ENCODE measurements at places on chromosomes 6 and 20. TPM values are rescaled to one million over a fixed set of nuclear protein-coding genes. Genes with fewer than 3 reads are reported as not detected.

- DNase-seq, result no peak
Observed at GRCh38 chr20:48186447-48186846, 401.2 kb upstream of the SULF2 start.

GRCh38 chr6:144327081-144327480 lies 41.9 kb downstream of the UTRN start:
- no peak for DNase-seq

DNA sequence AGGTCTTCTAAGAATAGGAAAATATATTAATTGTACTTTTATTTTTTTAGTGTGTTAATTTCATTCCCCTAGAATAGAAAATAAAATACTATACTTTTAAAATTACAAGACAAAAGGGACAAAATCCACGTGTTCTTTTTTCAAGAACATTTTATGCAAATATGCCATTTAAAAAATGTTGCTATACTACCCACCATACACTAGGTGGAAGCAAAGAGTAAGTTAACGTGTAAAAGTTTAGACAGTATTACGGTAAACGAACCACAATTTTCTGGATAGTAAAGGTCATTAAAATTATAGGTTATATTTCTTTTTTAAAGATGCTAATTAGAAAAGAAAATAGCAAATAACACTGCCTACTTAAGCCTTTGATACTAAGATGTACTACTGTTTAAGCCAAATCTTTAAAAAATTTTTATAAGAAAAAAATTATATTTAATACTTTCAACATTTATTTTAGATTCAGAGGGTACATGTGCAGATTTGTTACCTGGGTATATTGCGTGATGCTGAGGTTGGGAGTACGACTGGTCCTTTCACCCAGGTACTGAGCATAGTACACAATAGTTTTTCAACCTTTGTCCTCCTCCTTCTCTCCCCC lies 287.6 kb downstream of the PHF3 start:
- DNase-seq, result no peak

DNA sequence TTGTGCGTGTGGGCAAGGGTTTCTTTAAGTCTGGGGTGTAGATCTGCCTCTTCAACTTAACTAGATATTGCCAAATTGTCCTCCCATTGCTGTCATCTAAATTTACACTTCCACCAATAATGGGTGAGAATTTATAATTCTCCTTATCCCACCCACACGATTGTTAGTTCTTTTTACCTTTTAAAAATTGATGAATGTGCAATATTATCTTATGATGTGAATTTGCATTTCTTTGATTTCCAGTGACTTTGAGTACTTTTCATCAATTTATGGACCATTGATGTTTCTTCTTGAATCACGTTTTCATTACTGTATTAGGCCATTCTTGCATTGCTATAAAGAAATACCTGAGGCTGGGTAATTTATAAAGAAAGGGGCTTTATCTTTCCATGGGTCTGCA lies 17.2 kb upstream of the TPD52L1 start:
- DNase-seq, result no peak

GRCh38 chr20:1800180-1800579 lies 95.0 kb upstream of the SIRPA start:
- DNase-seq, result no peak

DNA sequence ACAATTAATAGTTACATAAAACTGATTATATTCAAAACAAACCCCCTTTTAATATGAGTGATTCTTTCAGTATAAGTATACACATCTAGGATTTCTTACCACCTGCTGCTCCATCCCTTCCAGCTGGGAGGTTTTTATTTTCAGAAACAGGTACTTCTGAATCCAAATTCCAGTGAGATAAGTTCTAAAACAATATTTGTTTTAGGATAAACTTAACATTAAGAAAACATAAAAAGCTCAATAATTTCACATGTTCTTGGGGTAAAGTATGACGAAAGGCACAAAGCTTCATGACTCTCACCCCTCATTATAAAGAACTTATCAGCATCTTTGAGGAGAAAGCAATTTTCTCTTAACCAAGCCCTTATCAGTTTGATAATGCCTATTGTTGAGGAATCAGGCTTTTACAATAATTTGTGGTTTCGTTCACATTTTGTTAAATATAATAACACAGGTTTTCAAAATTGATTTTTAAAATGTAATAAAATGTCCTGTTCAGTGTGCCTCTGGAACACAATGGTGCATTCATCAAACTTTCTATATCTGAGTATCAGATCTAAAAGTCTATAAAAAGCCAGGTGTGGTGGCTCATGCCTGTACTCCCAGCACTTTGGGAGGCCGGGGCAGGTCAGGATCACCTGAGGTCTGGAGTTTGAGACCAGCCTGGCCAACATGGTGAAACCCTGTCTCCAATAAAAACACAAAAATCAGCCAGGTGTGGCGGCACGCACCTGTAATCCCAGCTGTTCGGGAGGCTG lies 4.3 kb downstream of the FAM217A start:
- DNase-seq, result no peak

DNA sequence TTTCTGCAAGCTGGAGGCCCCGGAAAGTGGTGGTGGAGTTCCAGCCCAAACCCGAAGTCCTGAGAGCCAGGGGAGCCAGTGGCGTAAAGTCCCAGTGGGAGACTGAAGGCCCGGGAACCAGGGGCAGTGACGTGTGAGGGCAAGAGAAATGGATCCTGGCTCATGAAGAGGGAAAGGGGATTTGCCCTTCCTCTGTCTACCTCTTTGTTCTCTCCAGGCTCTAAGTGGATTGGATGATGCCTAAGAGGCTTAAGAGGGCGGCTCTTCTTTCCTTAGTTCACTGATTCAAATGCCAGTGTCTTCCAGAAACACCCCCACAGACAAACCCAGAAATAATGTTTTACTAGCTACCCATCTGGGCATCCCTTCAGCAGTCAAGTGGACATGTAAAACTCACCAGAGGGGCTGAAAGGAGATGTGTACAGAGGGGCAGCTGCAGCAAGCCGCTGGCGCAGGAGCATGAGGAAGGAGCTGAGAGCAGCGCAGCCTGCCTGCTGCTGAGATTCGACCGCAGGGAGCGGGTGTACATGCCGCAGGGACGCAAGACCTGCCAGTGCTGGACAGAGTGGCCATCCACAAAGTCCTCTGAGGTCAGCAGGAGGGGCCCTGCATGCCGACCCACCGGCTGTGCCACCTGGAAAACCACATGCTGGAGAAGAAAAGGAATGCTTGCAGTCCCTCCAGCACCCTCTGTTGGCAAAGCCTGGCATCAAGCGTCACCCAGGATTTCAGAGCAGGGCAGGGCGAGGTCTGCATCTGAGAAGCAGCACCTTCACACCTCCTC lies 29.5 kb downstream of the CDYL start:
- DNase-seq, result peak; percentile 11

GRCh38 chr20:16115911-16116552 lies 457.2 kb downstream of the KIF16B start:
- no peak for DNase-seq

DNA sequence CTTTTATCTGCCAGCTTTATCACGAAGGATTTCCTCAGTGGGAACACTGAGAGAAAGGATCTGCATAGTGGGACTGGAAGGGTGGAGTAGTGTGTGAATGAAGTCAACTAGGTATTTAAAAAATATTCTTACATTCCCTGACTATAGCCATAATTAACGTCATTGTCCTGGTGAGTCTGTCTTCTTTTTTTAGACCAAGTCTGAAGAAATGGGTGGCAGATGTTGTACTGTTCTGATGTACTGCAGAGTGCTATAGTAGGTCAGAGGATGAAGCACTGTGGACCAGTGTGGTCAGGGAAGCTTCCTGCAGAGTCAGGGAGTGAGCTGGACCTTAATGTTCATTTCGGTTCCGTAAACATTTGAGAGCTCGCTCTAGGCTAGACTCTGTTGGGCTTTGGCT lies 11.9 kb downstream of the TULP4 start:
- no peak for DNase-seq

Gene CRISP3
- total RNA-seq, result not detected

Gene CST5
- not detected for total RNA-seq

Gene SEMG1
- not detected for total RNA-seq

GRCh38 chr6:1702580-1703051 lies 92.9 kb downstream of the FOXC1 start:
- no peak for DNase-seq

Gene BICRAL
- 10.2 TPM for total RNA-seq

GRCh38 chr6:124517339-124517738 lies 444.9 kb upstream of the RNF217 start:
- no peak for DNase-seq

- no peak for DNase-seq
Observed at GRCh38 chr6:4291453-4292403, 156.4 kb upstream of the ECI2 start.

GRCh38 chr6:131950767-131951575 lies at the start of gene CCN2:
TSS of gene CCN2 (minus strand) at chr6:131951372. CDS start at chr6:131951172, 200 bp downstream.
- peak; percentile 40 for DNase-seq

DNA sequence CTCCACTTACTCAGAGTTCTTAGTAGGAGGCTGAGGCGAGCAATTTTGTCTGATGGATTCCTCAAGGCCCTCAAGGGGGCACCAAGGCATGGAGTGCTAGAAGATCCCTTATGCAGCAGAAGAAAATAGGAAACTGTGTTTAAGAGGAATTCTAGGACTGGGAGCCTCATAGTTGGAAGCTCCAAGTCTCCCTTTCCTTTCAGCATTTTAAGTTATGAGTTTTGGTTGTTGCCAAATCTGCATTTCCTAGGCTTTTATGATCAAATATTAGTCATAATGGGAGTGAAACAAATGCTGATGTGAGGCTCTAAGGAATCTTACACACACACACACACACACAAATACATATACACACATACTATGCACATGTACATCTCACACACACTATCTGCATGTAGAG lies 714.0 kb downstream of the UTRN start:
- DNase-seq, result no peak

DNA sequence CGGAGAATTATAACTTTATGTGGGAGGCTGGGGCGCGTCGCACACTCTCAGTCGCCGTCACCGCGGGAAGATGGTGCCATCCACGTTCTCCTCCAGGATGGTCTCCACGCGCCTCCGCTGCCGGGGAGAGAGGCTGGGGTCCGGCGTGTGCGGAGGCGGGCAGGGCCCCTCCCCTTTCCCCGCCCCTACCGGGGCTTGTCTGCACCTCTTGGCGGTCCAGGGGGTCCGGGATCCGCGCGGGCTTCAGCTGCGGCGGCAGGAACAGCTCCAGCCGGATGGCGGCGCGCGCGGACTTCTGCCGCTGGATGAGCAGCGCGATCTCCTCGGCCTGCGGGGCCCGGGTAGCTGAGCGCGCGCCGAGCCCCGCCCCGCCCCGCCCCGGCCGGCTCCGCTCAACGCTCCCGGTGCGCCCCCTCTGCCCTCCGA lies 807 bp downstream of the LKAAEAR1 start:
- DNase-seq, result no peak

GRCh38 chr6:163826629-163827028 lies 412.1 kb downstream of the QKI start:
- no peak for DNase-seq

- DNase-seq, result no peak
Observed at GRCh38 chr6:49528571-49528970, 21.9 kb upstream of the C6orf141 start.

GRCh38 chr6:116010790-116011401 lies 49.8 kb downstream of the FRK start:
- DNase-seq, result peak; percentile 25

DNA sequence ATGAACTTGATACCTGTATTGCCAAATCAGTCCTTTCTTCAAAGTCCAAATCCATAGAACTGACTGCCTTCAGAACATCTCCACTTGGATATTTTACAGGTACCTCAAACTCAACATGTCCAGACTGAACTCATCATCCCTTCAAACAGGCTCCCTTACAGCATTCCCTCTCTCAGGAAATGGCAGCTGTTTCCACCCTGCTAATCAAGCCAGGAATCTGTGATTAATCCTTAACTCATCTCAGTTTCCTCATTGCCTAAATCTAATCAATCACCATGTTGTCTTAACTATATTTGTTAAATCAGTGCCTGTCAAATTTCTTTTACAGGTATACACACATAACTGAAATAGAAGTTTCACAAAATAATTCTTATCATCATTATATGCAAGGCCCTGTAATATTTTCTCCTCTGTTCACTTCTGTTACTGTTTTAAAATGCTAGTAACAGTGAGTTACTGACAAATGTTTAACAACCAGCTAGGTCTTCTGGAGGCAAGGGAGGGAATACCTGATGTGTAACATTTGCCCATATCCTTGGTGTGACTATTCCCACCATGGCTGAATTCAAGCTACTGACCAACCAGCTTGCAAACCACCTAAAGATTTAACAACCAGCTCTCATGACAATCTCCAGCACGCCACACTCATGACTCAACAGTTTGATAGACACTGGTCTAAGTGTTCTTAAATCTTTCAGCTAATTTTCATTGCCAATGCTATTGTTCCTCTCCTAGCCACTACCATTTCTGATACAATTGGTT lies 124.9 kb downstream of the ADAT2 start:
- DNase-seq, result no peak

Gene SLC4A11
- 2.7 TPM for total RNA-seq

- DNase-seq, result no peak
Observed at GRCh38 chr6:39517756-39518155, 195.3 kb upstream of the KCNK16 start.

GRCh38 chr6:26599591-26599990 lies 2.8 kb downstream of the ABT1 start:
- no peak for DNase-seq

- no peak for DNase-seq
Observed at GRCh38 chr20:41587523-41587922, 30.7 kb downstream of the CHD6 start.

DNA sequence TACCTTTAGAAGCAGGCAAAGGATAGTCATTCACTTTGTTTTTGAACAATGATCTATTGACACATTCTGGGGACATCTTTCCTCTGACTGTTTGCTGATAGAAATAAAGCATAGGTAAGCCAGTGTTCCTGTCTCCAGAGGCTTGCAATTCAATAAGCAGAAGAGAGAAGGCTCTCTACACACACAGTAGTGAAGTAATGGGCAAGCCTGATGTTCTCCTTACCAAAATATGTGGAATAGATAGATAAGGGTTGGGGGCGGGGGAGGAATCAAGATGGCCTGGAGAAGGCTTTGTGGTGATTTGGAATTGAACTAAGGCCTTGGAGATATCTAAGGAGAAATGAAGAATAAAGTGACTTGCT lies 27.3 kb downstream of the PAQR8 start:
- no peak for DNase-seq

Gene EYS
- not detected for total RNA-seq

- DNase-seq, result peak; percentile 4
Observed at GRCh38 chr6:110874880-110875547, 429 bp downstream of the AMD1 start.

DNA sequence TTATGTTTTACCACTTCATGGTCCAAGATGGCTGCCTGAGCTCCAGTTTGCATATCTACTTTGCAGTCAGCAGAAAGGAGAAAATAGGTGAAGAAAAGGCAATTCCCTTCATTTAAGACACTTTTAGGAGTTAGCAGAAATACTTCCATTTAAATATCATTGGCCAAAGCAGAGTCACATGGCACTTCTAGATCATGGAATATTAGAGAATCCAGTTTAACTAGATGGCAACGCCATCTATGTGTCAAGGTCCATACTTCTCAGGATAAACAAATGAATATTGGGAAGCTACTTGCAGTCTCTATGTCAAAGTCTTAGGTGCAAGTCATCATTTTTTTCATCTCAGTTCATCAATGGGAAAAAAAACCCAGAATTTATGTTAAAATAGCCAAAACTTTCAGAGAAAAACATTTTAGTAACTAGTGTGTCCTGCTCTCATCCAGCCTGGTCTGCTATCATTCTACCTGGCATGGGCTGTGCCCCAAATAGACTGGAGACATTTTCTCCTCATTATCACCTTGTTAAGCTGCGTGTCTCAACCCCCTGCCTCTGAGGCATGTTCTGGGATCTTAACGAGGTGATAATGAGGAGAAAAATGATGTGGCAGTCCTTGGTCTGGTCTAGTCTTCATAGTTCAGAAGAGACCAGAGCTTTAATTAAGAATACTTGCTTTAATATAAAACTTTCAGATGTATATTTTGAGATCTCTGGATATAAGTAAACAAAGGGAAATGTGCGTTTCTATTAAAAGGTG lies 227.3 kb downstream of the TBX18 start:
- no peak for DNase-seq

Measured in gastrocnemius medialis (tissue), 4 donors.